ENCODE measurements at places on chromosomes 11 and 22.

DNA sequence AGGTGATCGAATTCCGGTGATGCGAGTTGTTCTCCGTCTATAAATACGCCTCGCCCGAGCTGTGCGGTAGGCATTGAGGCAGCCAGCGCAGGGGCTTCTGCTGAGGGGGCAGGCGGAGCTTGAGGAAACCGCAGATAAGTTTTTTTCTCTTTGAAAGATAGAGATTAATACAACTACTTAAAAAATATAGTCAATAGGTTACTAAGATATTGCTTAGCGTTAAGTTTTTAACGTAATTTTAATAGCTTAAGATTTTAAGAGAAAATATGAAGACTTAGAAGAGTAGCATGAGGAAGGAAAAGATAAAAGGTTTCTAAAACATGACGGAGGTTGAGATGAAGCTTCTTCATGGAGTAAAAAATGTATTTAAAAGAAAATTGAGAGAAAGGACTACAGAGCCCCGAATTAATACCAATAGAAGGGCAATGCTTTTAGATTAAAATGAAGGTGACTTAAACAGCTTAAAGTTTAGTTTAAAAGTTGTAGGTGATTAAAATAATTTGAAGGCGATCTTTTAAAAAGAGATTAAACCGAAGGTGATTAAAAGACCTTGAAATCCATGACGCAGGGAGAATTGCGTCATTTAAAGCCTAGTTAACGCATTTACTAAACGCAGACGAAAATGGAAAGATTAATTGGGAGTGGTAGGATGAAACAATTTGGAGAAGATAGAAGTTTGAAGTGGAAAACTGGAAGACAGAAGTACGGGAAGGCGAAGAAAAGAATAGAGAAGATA is at the start of gene MALAT1:
Gene MALAT1 (plus strand): TSS at position 69 of the 736 bp plus-strand sequence.
- peak; percentile 76 for DNase-seq

GRCh38 chr11:65572356-65573051 is at the start of gene FAM89B:
FAM89B (plus strand) TSS chr11:65572538; CDS start chr11:65572670, 132 bp downstream.
- DNase-seq: peak; percentile 76

DNA sequence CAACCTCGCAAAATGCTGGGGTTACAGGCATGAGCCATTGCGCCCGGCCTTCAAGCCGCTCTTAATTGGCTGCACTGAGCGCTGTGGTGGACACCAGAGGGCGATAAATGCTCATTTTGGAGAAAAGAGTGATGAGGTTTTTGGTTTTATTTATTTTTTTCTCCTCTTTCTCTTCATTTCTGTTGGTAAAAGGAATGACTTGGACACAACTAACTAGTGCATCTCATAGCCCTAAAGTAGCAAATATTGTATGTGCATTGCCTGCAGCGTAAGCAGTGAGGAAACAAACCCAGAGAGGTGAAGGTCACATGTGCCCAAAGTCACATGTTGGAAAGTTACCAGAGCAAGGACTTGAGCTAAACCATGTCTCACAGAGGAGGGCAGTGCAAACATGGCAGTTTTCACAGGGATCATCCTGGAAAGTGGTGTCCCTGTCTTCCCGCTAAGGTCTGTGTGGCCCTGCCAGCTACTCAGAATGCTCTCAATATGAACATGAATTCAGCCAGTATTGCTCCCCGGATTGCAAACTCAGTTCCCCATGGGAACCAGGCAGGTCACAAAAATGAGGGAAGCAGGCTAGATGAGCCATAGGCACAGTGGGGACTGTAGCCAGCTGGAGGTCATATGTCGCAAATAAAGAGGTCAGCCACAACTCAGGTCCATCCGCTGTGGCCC is 8.6 kb upstream of the CD82 start:
- peak; percentile 35 for DNase-seq

GRCh38 chr22:27473533-27473932 is 328.0 kb downstream of the MN1 start:
- DNase-seq: peak; percentile 83

DNA sequence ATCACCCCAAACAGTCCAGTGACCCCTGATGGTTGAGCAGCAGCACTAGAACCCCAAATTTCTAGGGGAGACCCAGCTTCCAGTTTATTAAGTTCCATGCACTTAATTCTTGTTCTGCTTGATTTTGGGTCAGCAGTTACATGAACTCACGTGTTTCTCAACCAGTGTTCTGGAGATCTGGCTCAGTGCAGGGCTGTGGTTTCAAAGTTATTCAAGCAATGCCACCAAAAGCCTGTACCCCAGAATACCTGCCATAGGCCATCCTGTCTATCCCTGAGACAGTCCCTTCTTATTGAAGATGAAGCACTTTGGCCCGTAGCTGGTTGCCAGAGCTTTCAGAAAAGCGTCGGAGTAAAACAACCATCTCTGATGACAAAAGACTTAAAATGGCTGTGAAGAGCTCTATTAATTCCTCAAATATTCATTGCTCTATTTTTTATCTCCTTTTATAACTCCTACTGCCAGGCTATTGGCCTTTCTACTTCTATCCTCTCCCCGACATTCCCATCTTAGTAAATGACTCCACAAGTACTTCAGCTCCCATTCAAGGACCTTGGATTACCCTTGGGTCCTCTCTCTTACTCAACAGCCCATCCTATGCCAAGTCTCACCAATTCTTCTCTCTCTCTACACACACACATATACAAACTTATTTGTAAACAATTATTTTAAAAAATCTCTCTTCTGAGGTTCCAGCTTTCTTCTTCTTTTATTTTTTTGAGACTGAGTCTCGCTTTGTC is 18.0 kb upstream of the VPREB1 start:
- no peak for DNase-seq

GRCh38 chr11:65685981-65686380 is 23.3 kb upstream of the RELA start:
- DNase-seq: no peak

DNA sequence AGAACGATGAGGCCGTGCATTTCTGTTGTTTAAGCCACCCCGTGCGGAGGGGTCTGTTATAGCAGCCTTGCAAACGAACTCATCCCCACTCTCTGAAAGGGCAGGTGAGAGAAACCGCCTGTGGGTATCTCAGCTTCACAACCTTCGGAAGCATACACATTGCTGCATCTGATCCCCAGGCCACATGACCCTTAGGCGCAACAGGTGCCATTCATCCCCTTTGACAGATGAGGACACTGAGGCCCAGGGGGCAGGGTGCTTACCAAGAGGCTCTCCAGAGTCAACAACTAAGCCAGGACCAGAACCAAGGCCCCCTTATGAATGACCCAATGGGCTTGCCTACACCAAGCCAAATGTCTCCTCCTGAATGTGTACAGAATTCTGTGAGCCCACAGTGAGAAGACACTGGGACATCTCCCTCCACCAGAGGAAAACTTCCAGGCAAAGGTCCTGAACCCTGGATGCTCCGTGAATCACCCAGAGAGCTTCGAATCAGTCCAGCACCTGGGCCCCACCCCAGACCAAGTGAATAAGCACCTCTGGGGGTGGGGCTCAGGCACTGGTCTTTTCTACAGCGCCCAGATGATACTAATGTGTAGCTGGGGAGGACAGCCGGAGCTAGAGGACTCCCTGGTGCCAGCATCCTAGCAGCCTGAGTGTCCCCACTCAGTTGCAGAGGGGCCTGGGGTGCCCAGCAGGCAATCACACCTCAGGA is 83.2 kb downstream of the BUD13 start:
- no peak for DNase-seq

DNA sequence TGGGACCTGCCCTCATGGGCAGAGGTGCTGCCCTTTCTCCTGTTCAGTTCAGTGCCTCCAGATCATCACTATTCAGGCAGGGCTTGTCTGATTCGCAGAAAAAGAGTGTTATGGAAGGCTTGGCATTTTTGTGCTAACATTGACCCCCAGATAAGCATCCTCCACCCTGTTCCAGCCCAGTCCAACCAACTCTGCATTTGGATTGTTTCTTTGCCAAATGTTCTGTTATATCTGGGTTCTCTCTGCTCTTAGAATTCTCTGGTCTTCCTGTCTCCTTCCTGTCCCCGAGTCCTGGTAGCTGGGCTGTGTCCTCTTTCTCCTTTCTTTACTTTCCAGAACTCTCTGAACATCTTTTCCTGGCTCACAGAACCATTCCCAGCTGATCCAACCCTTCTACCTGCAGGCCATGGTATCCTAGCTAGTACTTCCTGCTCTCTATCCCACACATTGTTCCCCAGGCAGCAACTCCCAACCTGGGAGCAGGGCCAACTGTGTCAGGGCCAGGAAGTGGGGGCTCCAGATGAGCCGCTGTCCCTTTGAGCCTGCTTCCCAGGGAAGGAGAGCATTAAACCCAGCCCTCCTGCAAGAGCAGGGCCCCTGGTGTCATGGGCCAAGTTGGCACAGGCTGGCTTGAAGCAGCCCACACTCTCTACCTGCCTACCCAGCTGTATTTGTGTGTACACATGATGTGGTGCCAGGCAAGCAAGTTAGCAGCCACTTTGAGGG is 280.7 kb upstream of the CADM1 start:
- no peak for DNase-seq

DNA sequence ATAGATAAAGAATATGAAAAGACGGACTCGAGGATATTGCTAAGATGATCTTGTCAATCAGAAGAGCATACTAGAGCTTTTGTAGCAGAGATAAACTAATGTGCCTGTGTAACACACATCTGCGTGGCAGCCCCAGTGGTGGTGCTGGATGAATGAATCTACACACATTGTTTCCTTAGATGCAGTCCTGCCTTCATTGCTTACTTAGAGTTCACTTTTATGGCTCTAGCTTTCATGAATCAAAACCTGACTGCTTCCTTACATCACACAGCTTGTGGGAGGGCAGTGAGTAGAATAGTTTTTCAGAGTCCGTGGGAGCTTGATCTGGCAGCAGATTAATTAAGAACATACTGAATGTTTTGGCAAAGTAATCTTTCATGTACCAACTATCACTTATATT is 83.7 kb downstream of the EXT2 start:
- no peak for DNase-seq
